Stimulated activated CD8-positive, alpha-beta memory T cell treated with anti-CD3 and anti-CD28 coated beads, Interleukin-15, amount 100 ng/mL, for 24 hours (primary cell): ENCODE measurements at places on chromosomes 7 and 10.

DNA sequence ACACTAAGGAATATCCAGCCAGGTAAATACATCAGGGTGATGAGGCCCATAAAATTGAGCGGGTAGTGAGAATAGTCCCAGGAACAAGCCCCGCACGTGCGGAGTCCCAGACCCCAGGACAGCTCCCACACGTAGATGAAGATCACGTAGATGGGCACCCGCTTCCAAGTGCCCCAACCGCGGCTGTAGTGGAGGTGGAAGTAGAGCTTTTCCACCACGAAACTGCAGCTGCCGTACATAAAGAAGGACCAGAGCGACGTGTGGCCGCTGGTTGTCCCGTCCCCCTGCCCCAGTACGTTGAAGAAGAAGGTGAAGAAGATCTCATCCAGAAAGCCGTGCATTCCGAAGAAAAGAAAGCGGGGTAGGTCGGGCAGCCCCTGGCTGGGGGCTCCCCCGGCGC, 948 bp downstream of the TMEM229A start:
- DNase-seq = no peak

GRCh38 chr7:157274991-157275427, 61.8 kb upstream of the DNAJB6 start:
- DNase-seq = no peak

- no peak for DNase-seq
Measured at GRCh38 chr7:30253796-30254165, 30.6 kb upstream of the ZNRF2 start.

DNA sequence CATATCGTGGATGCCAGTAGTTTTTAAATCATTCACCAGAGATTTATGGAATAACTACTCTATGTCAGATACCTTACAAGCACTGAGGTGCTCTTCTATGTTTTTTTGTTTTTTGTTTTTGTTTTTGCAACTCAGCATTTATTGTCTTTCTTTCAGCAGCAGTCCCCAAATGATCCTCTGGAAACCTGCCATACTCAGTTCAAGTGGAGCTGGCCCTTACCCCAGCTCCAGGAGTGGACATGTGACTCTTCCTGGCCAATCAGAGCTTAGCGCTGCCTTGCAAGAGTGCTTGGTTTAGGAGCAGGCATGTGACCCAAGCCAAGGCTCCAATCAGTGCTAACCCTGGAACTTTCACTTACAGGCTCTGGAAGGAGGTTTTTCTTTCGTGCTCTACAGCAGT, 356.6 kb upstream of the ZMIZ1 start:
- no peak for DNase-seq

- DNase-seq = no peak
Measured at GRCh38 chr10:4033341-4033896, 248.4 kb upstream of the KLF6 start.

DNA sequence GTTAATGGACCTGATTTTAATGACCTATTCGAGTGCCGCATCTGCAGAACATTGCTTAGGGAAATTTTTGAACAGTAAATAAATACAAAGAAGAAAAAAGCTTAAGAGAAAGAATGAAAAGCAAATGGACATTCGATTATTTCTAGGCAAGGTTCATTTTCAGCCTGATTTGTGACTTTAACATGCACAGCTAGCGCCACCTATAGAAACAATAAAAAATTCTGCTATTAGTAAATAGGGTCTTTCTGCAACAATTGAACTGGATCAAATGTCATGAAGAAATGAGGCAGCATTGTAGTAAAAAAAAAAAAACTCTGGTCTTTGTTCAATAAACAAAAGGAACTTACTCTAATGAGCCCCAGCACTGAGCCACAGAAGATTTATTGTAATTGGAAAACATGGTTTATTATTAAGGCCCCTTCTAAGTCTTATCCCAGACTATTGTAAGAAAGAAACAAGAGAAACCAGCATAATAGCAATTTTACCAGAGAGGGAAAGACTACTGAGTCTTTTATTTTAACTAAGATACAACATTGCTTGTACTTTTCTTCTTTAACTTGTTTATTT, 41.4 kb upstream of the GHITM start:
- no peak for DNase-seq

- DNase-seq = no peak
Measured at GRCh38 chr10:73039635-73040034, 57.0 kb downstream of the P4HA1 start.

GRCh38 chr10:18469125-18469524, 182.3 kb downstream of the NSUN6 start:
- DNase-seq = no peak
